ENCODE measurements at places on chromosomes 5 and 9.

GRCh38 chr9:121055642-121056143 lies 5.6 kb upstream of the C5 start:
- DNase-seq = no peak

DNA sequence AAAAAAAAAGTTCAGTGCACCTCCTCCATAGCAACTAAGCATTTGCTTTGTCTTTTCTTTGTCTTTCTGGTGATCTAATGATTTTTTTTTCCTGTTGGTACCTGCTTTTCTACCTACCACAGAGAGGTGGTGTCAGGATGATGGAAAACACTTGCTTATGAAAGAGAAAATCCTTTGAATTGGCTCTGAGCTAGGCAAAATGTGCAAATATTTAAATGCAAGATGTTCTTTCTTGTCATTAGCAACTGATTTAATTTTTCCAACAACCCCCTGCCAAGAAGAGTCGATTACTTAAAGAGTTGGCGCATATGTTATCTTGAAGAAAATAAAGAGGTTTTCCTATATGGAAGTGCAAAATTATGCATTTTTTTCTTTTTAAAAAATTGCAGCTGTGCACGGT lies 37.7 kb downstream of the TNC start:
- no peak for DNase-seq

DNA sequence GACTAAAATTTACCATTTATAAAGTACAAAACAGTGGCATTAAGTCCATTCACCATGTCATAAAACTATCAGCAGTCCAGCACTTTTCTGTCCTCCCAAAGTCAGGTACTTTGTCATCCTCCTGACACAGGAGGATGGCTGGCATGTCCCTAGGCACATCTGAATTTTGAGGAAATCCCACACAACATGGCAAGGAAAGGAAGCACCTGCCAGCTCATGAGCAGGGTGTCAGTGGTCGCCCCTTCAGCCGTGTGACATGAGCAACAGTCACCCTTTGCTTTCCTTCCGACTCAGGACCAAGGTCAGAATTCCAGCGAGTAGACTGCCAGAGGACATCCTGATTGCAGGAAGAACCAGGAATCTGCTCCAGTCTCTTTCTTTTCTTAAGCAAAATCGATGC lies 77.1 kb downstream of the PPARGC1B start:
- no peak for DNase-seq

GRCh38 chr5:93330506-93330905 lies 250.5 kb downstream of the NR2F1-AS1 start:
- DNase-seq = no peak

GRCh38 chr9:114925039-114925438 lies 5.4 kb downstream of the TNFSF8 start:
- no peak for DNase-seq

DNA sequence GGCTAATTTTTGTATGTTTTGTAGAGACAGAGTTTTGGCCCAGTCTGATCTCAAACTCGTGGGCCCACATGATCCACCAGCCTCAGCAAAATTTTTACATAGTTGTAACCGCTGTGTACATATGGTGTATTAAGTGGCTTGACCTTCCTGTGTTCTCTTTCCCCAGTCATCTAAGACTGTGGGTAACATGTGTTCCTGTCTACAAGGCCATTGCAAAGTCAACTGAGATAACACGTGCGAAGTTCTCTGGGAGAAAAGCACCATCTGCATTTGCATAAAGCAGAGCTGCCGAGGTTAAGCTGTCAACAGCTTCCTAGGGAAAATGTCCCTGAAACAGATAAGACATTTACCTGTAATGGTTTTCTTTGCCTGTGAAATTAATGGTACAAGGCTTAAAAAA lies 273.7 kb downstream of the FANCC start:
- no peak for DNase-seq

DNA sequence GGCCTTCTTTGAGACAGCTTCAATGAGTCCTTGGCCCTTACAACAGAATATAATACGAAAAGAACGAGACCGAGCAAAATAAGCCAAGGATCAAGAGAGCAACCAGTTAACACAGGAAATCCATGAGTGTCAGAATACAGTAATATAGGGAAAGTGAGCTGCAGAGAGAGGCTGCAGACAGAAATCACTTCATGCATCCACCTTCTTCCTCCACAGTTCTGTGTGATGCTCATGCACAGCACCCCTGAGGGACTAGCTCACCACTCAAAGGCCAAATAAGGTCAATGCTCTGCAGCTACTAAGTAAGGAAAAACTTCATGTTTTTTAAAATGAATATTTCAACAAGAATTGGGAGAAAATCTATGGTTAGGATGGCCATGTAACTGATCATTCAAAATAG lies 257.1 kb downstream of the MCTP1 start:
- DNase-seq = no peak

DNA sequence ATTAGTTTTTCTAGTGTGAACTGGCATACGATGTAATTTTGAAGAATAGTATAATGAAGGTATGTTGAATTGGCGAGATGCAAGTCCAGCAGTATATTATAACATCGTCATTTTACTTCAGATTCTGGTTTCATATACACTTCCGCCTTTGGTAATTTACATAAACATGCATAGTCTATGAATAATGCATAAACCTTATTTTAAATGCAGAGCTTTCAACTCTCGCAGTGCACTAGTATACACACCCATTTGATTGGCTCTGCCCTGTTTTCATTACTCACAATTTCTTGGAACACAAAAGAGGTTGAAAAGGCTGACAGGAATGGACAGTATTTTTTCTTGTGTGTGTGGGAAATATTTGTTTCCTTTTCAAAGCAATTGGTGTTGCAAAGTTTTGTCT lies 128.9 kb upstream of the CCNH start:
- DNase-seq = no peak

GRCh38 chr5:166596043-166596442 lies 1695.4 kb upstream of the WWC1 start:
- no peak for DNase-seq

DNA sequence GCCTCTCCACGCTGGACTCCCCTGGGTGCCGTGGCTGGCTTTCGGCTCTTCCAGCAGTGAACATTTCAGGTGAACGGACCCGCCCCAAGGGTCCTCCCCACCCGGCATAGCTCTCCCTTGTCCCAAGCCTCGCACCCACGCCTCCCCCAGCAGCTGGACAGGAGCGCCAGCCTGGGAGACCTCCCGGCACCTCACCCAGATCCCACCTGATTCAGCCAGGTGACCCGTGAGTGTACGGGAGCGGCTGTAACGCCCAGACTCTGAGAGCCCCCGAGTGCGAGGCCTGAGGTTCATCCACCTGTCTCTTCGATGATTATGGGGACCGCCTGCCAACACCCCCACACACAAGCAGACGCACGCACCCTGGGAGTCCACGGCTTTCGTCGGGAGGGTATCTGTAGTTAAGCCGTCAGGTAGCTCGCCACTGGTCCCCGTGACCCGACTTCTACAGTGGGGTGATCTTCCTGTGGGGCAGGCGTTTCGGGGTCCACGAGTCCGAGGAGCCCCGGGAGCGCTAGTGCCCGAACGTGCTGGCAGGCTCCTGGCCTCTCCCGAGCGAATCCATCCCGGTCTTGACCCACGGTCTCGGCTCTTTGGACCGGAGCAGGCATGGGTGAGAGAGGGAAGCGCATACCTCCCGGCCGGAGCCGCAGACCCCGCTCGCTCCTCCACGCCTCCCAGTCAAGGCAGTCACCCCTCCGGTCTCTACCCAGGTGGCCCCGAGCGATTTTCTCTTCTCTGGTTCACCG lies 14.9 kb downstream of the TRIM7 start:
- DNase-seq = no peak

- DNase-seq = no peak
These were observed 20.7 kb downstream of the CD74 start for GRCh38 chr5:150391986-150392385.

DNA sequence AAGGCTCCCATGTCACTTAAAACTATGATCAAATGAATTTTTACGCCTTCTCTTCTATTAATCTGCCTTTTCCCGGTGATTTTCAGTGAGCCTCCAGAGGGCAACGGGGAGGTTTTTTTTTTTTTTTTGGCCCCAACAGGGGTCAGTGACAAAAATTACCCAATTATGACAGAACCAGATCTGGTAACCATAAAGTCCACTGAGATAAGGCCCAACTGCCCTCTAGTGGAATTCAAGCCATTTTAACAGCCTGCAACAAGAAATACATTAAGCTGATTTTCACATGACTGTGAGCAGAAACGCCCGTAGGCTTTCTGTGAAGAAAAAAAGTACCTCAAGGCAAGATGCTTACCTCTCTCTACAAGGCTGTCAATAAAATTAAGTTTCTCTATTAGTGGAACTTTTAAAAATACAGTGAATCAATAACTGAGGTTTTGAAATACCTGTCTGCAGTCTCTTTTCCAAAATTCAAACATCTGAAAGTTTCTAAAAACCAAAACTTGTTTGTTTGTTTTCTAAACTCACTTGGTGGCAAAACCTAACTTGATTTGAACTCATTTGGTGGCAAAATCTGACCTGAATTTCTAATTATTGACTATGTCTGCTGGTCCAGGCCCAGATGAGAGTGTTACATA lies 49.7 kb upstream of the FST start:
- no peak for DNase-seq

GRCh38 chr9:17622141-17622540 lies 43.3 kb downstream of the SH3GL2 start:
- no peak for DNase-seq

- DNase-seq = no peak
These were observed 4.0 kb upstream of the CCL28 start for GRCh38 chr5:43415935-43416802.

DNA sequence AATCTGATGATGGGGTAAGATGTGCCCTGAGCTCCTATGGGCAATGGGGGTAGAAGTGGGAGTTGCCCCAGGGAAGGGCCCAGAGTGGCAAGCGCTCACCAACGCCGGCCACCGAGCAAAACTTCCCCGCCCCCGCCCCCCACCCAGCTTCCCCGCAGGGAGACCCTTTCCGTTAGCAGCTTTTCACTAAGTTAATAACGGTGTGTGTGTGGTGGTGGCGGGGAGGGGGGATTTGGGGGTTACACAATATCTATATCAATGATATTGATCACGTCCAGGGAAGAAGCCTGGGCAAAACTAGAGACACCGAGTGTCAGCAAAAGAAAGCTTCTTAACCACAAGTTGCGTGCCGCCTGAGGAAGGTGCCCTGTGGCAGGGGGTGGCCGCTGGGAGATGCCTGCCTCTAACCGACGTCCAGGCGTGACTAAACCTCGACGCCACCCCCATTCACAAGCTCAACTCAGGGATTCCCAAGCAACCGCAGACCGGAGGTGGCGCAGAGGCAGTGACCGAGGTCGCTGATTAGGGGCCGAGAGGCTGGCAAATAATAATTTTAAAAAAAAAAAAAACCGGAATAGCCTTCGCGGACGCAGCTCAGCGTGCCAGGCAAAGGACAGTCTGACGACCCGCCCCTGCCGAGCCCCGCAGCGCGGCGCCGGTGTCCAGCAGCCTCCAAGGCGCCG lies 222.6 kb downstream of the MEF2C start:
- DNase-seq = no peak

GRCh38 chr5:68222310-68222709 lies 6.8 kb downstream of the PIK3R1 start:
- no peak for DNase-seq

- DNase-seq = no peak
These were observed 60.5 kb downstream of the GLDC start for GRCh38 chr9:6584881-6585597.

- no peak for DNase-seq
These were observed 62.4 kb downstream of the ZNF354C start for GRCh38 chr5:179122411-179123108.

GRCh38 chr5:151086192-151086869 lies 5.5 kb upstream of the TNIP1 start:
- no peak for DNase-seq

DNA sequence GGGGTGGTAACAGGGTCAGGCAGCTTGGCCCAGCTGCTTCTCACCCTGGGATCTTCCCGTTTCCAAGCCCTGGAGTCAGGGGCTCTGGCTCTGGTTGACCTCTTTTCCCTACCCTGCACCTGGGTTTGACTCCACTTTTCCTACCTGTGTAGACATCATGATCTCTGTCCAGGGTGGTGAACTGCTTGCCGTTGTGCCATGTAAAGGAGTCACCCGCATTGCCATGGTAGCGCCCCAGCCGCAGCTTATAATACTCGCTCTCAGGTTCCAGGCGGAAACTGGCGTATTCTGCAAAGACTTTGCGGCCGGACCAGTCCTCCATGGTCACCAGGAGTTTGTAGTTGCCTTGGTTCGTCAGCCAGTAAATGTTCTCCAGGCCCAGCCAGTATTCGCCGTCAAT lies 30.9 kb downstream of the ANGPTL2 start:
- no peak for DNase-seq

GRCh38 chr5:172177176-172177575 lies 10.8 kb downstream of the STK10 start:
- no peak for DNase-seq

DNA sequence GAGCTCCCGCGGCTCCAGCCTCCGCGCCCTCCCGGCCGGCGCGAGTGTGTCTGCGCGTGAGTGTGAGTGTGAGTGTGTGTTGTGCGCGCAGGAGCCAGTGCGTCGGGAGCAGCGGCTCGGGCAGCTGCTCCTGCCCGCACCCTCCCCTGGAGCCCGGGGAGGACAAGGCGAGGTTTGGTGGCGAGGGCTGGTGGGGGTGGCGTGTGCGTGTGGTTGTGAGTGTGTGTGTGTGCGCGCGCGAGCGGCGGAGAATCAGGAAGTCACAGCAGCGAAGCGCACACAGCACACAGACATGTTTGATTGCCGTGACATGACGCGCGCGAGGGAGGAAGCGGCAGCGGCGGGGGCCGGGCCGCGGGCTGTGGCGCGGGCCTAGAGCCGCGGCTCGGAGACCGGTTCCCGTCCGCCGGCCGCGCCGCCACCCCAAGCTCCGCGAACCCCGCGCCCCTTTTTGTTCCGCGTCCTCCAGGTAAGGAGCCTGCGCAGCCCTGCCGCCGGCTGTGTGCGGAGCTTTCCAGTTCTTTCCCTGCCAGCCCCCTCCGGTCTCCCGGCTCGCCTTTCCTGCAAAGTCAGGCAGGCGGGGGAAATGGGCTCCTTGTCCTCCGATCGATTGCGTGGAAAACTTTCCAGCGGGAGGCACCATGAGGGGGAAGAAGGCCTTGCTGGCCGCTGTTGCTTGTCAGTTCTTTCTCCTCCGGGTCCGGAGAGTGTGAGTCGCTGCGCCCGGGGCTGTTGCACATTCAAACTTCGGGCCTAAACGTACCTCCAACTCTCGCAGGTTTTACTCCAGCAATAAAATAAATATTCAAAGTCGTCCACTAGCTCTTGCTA lies 2.4 kb downstream of the SMARCA2 start:
- DNase-seq = no peak

DNA sequence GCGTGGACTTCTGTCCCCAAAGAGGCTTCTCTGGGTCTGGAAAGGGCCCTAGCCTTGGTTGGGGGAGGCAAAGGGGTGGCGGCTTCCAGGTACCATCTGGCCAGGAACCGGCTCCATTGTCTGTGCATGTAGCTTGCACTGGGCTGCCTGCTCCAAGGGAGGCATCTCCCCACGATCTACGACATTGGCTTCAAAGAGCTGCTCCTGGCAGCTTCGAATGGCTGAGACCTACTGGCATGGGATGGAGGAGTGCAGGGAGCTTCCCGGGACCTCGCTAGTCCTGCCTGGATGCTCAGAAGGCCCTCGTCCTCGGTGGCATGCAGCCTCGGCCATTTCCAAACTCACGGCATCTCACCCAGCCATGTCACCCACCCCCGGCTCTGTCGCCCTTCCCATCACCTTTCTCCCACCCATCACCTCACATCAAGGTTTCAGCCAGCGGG lies 137.8 kb downstream of the KCNIP1 start:
- no peak for DNase-seq

GRCh38 chr9:133881671-133882381 lies 110.3 kb downstream of the VAV2 start:
- no peak for DNase-seq

GRCh38 chr9:137783521-137783920 lies 94.1 kb upstream of the CACNA1B start:
- DNase-seq = no peak

Data from NCI-H1048 (cell line).